HFFc6 (cell line): ENCODE measurements at places on chromosomes 7 and 10. TPM values are rescaled to one million over a fixed set of nuclear protein-coding genes. Genes with fewer than 3 reads are reported as not detected.
A peak's percentile ranks its signal among the peaks of the same experiment; 100 is the strongest.

DNA sequence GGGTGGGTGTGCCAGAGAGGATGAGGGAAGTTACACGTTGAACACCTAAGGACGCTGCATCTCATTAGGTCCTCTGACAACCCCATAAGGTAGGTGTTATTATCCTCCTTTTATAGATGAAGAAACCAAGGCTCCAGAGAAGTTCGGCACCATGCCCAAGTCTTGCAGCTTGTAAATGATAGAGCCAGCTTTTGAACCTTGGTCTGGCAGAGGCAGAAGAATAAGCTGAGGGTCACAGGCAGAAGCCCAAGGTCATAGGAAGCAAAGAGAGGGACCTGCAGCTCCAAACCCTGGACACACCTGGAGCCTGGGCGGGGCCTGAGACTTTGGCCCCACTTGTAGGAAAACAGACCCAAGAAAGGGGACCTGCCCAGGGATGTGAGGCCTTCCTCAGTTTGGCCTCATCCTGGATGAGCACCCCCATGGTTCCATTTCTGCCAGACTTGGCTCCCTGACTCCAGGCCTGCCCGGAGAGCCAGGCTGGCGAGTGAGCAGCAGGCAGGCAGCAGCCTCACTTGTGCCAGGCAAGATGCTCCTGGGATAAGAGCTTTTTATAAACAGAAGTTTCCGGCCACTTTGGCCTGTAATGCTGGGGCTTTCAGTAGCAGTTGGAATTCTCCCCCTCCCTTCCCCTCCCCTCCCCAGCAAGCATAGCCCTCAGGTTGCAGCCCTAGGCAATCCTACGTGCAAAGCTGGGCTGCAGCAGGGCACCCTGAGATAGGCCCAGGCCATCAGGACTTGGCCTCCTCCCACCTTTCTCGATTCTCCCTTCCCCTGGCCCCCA lies 2.4 kb downstream of the KCNH2 start:
- DNase-seq = no peak

GRCh38 chr10:102919246-102919959 lies 1.3 kb downstream of the CNNM2 start:
- DNase-seq = no peak

GRCh38 chr7:72446591-72447462 lies 34.7 kb upstream of the CALN1 start:
- no peak for DNase-seq

INHBA gene
- total RNA-seq = 18.3 to 29.0 TPM (median 26.3 TPM) in 3 replicates

DNAJB12 gene
- 36.8 to 39.1 TPM (median 37.7 TPM) in 3 replicates for total RNA-seq

- peak; percentile 99 for DNase-seq
Measured at GRCh38 chr7:158818325-158819213, 10.7 kb downstream of the ESYT2 start.

- DNase-seq = no peak
Measured at GRCh38 chr7:80924090-80924489, 5.2 kb upstream of the SEMA3C start.

OR6B1 gene
- total RNA-seq = not detected in 3 replicates

HOXA1 gene
- 0.21 to 0.85 TPM (median 0.81 TPM) in 3 replicates for total RNA-seq

DNA sequence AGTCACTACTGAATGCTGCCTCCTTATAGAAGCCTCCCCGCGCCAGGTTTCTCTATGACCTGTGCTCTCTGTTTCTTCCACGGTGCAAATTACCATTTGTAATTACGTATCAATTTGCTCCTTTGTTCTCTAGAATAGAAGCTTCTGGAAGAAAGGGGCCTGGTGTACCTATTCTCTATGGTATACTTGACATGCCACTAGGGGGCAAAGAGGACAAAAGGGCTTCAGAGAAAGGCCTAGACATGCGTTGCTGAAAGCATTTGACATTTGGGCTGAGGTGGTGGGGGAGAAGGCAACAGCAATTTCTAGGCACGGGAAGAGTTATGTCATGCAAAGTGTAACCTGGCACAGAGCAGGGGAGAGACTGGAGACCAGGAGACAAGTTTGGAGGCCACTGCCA lies 148.7 kb downstream of the WDR11 start:
- DNase-seq = no peak

STRIP2 gene
- 1.5 to 2.7 TPM (median 2.1 TPM) in 3 replicates for total RNA-seq

HERC4 gene
- total RNA-seq = 223 to 275 TPM (median 226 TPM) in 3 replicates

DNA sequence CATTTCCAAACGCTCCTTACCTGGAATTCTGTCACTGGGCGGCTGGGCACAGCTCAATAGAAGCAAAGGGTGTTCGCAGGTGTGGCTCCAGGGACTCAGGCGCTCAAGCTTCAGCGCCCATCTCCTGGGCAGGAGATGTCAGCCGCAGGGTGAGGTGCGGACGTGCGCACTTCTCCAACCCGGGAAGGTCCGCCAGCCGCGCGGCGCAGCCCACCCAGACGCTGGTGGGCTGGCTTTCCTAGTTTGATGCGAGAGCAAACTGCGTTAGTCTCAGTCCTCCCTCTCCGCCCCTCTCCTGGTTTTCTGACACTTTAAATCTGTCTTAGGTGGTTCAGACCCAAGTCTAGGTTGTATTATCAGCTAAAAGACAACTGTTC lies 267 bp downstream of the CALCR start:
- no peak for DNase-seq

DNA sequence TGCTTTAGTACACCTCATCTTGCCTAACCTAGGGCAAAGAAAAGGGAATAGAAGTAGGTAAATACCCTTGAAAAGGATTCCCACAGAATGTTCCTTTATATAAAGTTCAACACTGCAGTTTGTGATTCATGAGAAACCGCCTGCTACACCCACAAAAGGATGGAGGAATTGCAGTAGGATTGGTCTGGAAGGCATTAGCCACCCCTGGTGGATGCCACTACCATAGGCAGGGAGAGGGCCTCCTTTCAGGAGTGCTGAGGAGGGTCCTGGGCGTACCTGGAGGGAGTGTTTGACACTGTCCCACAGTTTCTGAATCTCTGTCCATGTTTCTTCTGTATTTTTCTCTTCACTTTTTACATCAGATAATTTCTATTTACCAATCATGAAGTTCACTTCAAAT lies 221.8 kb upstream of the TMEM72 start:
- DNase-seq = peak; percentile 14

- DNase-seq = no peak
Measured at GRCh38 chr10:47058032-47058702, 146.9 kb downstream of the PTPN20 start.

- DNase-seq = no peak
Measured at GRCh38 chr7:131937868-131938267, 381.4 kb upstream of the PODXL start.

CRTAC1 gene
- not detected in 3 replicates for total RNA-seq

DNA sequence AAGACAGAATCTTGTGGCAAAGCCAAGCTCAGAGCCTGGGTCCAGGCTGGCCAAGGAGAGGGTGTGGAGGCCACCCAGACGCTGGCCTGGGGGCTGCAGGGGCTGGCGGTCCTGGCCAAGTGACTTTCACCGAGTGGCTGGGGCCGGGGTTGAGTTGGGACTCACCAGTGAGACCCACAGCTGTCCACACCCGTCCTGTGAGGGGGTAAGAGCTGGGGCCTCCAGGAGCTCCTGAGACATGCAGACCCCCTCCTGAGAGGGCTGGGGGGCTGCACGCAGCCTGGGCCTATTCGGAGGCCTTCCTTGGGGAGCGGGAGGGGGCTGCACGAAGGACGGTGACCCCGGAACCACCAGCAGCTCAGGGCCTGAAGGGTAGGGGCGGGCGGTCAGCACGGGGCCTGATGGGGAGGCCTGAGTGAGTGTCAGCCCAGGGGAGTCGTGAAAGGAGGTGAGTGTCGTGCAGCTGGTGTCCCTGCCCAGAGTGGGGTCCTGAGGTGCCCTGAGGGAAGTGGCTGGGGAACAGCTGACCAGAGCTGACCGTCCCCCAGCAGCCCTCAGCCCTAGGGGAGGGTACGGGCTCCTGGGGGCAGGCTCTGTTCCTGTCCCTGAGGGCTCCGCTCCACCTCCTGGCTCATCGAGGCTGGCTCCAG lies 100.9 kb downstream of the FOXL3 start:
- no peak for DNase-seq

GRCh38 chr7:4416396-4417056 lies 265.6 kb upstream of the FOXK1 start:
- no peak for DNase-seq

DNA sequence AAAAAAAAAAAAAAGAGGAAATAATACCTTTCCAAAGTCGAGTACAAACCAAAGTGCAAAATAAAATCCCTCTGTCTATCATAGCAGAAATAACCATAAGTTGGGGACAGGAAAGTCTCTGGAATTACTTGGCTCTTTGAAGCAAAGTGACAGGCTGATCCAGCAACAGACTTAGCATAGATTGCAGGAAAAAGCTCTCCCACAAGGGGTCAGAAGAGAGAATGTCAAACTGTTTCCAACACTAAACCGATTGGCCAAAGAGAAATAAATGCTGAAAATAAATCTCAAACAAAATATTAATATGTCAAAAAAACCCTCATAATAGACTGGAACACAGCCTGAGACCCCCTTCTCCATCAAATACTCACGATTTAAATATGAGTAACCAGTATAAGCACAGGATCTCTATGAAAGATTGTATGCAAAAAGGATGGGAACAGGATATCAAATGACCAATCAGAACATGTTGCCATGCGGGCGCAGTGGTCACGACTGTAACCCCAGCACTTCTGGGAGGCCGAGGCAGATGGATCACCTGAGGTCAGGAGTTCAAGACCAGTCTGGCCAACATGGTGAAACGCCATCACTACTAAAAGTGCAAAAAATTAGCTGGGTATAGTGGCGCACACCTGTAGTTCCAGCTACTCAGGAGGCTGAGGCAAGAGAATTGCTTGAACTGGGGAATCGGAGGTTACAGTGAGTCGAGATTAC lies 1000.7 kb upstream of the LRRN3 start:
- peak; percentile 41 for DNase-seq

FOXI2 gene
- total RNA-seq = not detected in 3 replicates

GRCh38 chr10:14074062-14074884 lies 256.5 kb downstream of the FRMD4A start:
- DNase-seq = peak; percentile 100

- DNase-seq = peak; percentile 11
Measured at GRCh38 chr10:71068861-71069271, 143.5 kb upstream of the UNC5B start.

DNA sequence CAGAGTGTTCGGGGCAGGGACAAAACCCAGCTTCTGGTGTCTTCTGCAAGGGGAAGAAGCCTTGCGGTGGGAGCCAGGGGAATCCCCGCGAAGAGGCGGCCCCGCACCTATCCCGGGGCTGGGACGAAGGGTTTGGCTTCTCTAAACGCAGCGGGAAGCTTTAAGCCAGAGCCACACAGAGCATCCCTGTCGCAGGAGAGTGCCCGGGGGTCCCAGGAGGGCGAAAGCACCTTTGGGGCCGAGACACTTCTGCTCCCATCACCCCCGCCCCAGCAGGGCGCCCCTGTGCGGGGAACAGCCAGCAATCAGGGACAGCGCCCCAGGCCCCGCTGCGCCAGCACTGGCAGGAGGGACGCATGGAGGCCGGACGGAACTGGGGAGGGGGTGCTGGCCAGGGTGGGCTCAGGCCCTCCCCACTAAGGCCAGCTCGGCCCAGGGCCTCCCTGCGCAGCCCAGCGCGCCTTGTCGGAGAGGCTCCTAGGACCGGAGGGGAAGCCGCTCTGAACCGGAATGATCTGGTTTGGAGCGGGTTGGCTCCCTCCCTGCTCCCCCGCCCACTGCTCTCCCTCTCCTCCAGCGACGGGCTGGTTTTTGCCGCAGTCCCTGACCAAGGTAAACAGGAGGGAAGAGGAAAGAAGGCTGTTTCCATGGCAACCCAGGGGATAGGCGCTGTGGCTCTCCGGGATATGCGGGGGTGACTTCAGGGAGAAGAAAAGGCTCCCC lies 63.9 kb downstream of the TMEM209 start:
- peak; percentile 67 for DNase-seq

- DNase-seq = no peak
Measured at GRCh38 chr7:72063330-72063729, 348.8 kb downstream of the CALN1 start.

CHST12 gene
- total RNA-seq = 26.8 to 32.3 TPM (median 28.2 TPM) in 3 replicates

NUTM2B gene
- 0.31 and 0.68 TPM in 2 replicates for total RNA-seq

DNA sequence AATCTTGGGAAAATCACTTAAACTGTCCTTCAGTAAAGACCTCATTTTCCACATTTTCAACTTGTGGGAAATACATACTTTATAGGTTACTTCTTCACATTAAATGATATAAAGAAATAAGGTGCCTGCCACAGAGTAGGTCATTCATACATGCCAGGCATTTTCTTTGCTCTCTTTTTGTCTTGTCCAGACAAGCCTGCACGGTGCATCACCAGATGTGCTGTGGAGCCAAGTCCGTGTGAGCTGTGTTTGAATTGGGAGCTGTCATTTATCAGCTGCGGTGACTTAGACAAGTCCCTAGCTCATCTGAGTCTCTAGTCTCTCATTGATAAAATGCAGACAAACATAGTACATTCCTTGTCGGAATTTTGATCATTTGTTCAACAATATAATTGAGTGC lies 432.9 kb downstream of the SORCS3 start:
- no peak for DNase-seq

ZNF425 gene
- total RNA-seq = 1.8 to 3.0 TPM (median 2.8 TPM) in 3 replicates

- DNase-seq = no peak
Measured at GRCh38 chr7:148397551-148397950, 193.0 kb upstream of the C7orf33 start.

- no peak for DNase-seq
Measured at GRCh38 chr7:25314731-25315267, 86.5 kb upstream of the NPVF start.

ST8SIA6 gene
- total RNA-seq = 0.12 TPM in 1 of 3 replicates, not detected in the others

GRCh38 chr7:26370011-26370410 lies 78.3 kb downstream of the SNX10 start:
- no peak for DNase-seq

SEMA3C gene
- total RNA-seq = 62.2 to 86.5 TPM (median 74.9 TPM) in 3 replicates

DNA sequence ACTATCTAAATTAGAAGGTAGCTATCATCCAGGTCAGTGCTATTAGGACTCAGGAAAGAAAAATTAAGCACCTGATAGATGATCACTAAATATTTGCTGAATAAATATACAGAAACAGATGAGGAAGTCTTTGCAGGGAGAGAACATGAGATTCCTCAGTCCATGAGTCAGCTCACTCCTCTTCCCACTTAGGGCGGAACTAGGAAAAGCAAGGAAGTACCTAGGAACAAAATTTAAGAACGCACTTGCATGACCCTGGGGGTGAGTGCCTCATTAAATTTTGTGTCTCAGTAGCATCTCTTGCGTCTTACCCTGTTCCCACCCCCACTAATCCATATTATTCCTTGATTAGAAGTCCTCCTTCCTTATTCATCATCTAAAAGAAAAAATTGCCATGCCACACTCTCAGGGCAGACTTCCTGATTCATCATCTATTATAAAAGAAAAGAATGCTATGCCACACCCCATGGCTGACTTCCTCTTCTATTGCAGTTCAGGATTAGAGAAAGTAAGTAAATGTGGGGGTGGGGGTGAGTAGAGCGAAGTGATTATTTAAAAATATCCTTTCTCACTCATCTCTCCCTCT lies 208.8 kb downstream of the THSD7A start:
- DNase-seq = no peak

DNA sequence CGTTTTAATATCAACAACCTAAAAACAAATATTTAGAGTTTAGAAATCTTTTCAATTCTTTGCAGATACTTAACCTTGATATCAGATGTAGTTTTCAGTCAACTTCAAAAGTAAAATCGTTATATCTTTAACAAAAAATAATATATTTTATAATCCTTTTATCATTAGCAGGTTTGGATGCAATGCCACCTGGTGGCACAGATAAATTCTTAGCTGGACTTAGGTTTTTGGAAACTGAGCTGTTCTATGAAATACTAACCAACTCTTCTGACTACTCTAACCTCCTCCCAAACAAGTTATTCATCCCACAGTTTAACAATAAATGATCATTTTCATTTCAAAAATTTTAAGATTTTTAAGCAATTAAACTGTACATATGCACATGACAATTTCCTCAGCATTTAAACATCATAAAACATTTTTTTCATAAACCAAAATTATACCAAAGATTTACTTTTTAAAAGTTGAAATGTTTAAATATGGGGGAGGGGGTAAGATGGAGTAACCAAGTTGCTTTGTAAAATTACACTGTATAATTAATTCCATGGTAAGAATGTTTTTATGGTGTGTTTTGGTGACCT lies 56.9 kb downstream of the HIBADH start:
- DNase-seq = peak; percentile 68
